Ovary (tissue), 10 donors: ENCODE measurements at places on chromosomes 5 and 9.

- no peak for DNase-seq
Observed at GRCh38 chr5:89421035-89421434, 538.1 kb upstream of the MEF2C start.

DNA sequence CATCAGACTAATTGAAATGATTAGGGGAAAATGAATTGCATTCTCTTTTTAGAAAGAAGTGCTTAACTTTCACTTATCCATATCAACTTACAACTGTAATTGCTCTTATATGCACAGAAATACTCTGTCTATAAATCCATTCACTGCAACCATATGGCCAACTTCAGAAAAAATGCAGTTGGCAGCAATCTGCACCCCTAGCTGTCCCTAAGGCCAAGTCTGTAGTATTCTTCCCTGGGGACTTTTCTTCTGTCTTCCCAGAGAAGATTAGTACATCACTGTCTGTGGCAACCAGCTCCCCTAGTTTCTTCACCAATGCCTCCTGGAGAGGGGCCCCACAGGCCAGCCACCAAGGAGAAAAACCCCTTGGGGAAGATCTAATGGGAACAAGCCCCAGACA, 45.4 kb downstream of the ABCA1 start:
- no peak for DNase-seq

GRCh38 chr5:178505639-178506407, 84.4 kb downstream of the COL23A1 start:
- DNase-seq, result no peak

- no peak for DNase-seq
Observed at GRCh38 chr5:149345892-149346222, 558 bp downstream of the GRPEL2 start.
